ENCODE measurements at places on chromosomes 3 and 15. TPM values are rescaled to one million over a fixed set of nuclear protein-coding genes. Genes with fewer than 3 reads are reported as not detected.

- DNase-seq, result no peak
These were observed 341 bp downstream of the HEXA start for GRCh38 chr15:72375501-72375845.

DNA sequence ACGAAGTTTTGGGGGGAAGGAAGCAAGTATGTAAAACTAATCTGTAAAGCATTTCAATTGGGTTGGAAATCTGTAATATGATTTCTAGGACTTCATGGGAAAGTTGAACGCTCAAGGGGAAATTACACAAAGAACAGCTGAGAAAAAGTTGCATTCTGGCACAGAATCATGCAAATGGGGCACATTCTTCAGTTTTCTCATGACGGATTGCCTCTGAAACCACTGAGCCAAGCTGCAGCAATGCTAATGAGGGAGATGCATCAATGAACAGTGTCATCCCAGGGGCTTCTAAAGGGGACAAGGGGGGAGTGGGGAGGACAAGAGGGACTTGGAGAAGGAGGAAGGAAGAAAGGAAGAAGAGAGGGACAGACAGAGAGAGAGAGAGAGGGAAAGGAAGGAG, 291.4 kb upstream of the ATP11B start:
- DNase-seq, result no peak

DNA sequence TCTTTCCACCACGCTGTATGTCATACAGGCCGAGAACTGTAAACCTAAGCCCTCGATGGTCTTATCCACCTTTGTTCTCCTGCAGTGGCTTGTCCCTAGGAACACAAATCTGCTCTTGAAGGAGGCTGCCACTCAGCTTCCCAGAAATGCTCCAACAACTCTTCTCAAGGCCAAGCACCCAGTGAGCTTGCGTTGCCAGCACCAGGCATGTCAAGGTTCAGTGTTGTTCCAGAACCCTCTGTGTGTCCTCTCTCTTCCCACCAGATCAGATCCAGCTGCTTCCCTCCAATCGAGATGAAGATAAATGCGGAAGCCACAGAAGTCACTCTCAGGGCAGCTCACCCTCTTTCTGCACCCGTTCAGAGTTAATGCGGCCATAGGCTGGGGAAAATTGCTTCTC, 11.3 kb upstream of the MYZAP start:
- no peak for DNase-seq

- DNase-seq, result no peak
These were observed 94.6 kb upstream of the RASGRF1 start for GRCh38 chr15:79185199-79185598.

Gene RBMS3
- 17.1 TPM for polyA plus RNA-seq

Gene FBN1
- 134 TPM for polyA plus RNA-seq

Gene GRM2
- 0.19 TPM for polyA plus RNA-seq
